Thoracic aorta (tissue), 2 donors: ENCODE measurements at places on chromosomes 2 and 18. TPM values are rescaled to one million over a fixed set of nuclear protein-coding genes. Genes with fewer than 3 reads are reported as not detected.

DNA sequence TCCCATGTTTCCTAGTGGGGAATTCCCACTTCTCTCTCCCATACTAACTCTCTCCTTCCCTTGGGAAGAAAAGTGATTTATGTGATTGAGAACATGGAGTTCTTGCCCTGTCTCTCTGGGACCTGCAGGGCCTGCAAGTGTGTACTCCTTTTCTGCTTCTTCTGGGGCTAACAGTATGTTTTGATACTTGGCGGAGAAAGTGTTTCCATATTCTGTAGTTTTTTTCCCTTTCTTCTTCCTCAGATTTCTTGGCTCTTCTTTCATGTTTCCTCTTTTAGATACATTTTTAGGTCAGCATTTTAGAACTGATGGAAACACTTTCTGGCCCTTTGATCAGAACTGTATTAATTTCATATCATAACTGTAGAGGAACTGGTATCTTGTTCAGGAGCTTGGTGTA is 352.2 kb downstream of the DLGAP1 start:
- DNase-seq, result no peak
- no peak overlapping the region for H3K27ac ChIP-seq
- no peaks in the 10 kb centered on the region for H3K27me3 ChIP-seq
- no peaks in the 10 kb centered on the region for H3K4me1 ChIP-seq
- no peak overlapping the region for H3K4me3 ChIP-seq

DNA sequence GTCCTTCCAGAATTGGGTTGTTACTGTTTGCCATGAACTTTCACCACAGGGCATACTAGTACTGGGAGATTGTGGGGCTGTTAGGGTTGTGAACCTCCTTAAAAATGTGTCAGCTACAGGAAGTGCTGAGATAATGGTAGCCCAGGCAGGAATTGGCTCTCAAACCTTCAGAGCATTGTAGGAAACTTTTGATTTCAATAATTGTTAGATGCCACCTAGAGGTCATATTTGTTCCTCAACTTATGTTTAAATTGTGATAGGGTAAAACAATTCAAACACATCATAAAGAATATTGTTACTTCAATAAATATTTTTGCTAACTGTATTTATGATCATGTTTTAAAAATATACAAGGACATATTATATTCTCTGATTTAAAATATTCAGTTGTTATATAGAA is 594.6 kb downstream of the ADCYAP1 start:
- no peak overlapping the region for H3K27ac ChIP-seq
- no peaks in the 10 kb centered on the region for H3K27me3 ChIP-seq
- no peak overlapping the region for H3K4me3 ChIP-seq
- H3K36me3 ChIP-seq, result no peaks in the 10 kb centered on the region

DNA sequence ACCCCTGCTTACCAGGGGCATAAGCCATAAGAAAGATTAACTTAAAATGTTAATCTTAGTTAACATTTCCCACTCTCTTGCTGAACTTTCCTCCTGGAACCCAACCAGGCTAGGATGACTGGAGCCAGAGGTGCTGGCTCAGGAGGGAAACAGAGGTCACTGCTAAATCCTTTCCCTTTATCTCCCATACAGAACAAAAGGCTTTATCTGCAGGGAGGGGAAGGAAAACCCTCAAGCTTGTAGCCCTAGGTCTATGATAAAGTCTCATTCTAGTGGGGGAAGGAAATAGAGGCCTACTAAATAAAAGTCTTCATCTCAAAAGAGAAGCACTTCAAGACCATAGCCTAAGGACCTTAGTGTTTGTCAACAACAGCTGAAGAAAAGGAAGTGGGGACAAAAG is 18.6 kb downstream of the HIBCH start:
- peaks cover 15% of the 10 kb centered on the region for H3K36me3 ChIP-seq
- no peaks in the 10 kb centered on the region for H3K4me1 ChIP-seq
- H3K4me3 ChIP-seq, result no peak overlapping the region
- no peak overlapping the region for H3K27ac ChIP-seq
- no peaks in the 10 kb centered on the region for H3K27me3 ChIP-seq

DNA sequence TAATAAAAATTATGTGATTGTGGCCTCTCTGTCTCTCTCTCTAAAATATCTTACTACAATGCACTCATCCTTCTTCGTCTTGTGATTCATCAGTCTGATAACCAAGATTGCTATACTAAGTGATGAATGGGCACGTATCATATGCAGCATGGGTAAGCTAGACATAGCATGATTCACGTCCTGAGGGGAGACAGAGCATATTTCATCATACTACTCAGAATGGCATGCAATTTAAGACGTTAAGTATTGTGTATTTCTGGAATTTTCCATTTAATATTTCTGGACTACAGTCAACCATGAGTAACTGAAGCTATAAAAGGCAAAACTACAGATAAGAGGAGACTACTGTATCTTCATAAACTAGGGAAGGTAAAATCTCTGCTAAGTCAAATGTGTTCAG is 97.0 kb upstream of the CD226 start:
- no peak for DNase-seq
- H3K27me3 ChIP-seq, result no peaks in the 10 kb centered on the region
- peaks cover 27% of the 10 kb centered on the region for H3K4me1 ChIP-seq
- H3K4me3 ChIP-seq, result no peak overlapping the region
- H3K36me3 ChIP-seq, result no peaks in the 10 kb centered on the region
- H3K27ac ChIP-seq, result no peak overlapping the region

- no peak for DNase-seq
- H3K27me3 ChIP-seq, result no peaks in the 10 kb centered on the region
- H3K27ac ChIP-seq, result no peak overlapping the region
These were observed 200.8 kb downstream of the TTC32 start for GRCh38 chr2:19700861-19701585.

DNA sequence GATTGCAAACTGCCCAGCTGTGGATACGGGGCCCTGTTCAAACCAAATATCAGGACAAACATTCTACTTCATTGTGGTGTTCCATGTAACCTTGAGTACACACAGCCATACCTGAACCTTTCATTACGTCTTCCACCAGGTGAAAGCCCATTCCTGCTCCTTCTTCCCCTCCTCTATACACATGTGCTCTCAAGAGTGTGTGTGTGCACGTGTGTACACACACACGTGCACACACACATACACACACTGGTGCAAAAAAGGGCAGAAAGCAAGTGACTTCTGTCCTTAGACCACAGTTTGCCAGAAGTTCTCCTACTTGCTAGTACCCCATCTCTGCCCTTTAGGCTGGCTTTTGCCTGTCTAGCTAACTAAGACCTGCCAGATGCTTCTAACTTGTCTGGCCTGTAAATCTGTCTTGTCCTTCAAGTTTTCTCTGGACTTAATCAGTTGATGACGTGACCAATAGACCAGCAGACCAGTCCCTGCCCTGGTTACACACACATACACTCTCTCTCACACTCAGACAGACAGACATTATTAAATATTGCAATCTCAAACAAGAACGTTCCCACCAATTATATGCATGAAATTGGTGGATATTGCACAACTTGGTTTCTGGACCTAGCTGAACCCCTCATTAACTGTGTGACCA is 163.4 kb downstream of the MSH2 start:
- no peaks in the 10 kb centered on the region for H3K27me3 ChIP-seq
- no peak for DNase-seq
- H3K4me3 ChIP-seq, result no peak overlapping the region
- no peak overlapping the region for H3K27ac ChIP-seq

Gene TM4SF20
- not detected for total RNA-seq

GRCh38 chr18:44589693-44590355 is 90.9 kb upstream of the SETBP1 start:
- peak overlapping the region; percentile 57 for H3K4me3 ChIP-seq
- H3K4me1 ChIP-seq, result peaks cover 45% of the 10 kb centered on the region
- H3K27me3 ChIP-seq, result no peaks in the 10 kb centered on the region
- H3K36me3 ChIP-seq, result no peaks in the 10 kb centered on the region
- peak overlapping the region; percentile 71 for H3K27ac ChIP-seq
